Activated CD4-positive, alpha-beta T cell treated with anti-CD3 and anti-CD28 coated beads, Interleukin-2, amount 50 U/mL, for 16 hours (primary cell): ENCODE measurements at places on chromosomes 5 and 9.
A peak's percentile ranks its signal among the peaks of the same experiment; 100 is the strongest.

DNA sequence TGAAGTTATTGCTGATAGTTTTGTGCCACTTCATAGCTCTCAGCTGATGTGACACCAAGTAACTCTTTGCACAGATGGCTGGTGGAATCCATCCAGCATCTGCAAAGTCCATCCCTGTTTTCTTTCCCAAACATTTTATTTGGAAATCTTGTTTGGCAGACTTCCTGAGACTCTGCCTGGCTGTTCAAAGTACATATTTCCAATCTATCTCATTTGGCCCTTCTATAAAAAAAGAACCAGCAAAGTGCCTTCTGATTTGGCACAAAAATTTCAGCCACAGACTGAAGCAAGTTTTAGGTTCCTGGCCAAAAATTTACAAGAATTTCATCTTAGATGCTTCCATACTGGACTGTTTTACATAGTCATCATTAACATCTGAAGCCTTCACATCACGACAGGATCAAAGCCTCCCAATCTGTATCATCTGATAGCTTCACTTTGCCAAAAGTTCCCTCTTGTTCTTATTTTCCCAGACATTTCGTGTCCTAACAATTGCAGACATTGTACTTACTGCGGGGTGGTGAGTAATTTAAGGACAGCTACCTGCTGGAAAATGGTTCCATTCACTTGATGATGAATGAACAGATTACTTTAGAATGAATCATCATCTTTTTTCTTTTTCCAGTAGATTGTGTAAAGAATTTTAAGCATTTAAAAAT is 377.3 kb downstream of the KIAA0825 start:
- DNase-seq, result no peak

DNA sequence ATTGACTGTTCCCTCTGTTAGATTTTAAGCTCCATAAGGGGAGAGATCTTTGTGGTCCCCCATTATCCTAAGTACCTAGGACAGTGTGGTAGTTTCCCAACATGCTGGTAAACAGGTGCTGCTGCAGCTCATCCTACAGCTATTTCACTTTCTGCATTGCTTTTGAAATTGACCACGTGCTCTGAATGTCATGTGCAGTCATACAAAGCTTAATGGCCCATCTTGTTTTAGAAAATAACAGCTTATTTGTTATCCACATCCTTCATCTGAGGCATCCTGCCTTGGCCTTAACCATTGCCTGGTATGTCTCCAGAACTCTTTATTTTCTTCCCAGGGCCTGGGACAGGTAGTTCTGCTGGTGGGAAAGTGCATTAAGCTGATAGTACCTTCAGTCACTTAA is 14.7 kb downstream of the PIK3R1 start:
- DNase-seq, result no peak

DNA sequence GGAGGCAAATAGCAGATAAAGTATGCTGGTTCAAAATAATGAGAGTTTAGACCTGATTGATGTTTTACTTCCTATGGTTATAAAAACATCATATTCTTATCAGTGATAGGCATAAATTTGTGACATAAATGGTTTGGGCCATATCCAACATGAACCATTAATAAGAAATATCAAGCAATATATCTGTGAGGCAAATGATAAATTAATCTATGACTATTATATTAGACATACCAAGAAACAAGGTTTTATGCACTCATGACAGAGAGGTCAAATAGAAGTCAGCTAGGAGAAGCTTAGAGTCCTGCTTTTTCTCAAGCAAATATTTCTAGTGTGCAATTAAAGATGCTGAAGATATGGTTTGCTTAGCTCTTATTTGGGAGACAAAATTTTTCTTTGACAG is 10.4 kb downstream of the SMIM3 start:
- DNase-seq, result no peak

- DNase-seq, result no peak
These were observed 55.1 kb upstream of the XPA start for GRCh38 chr9:97752274-97752673.

GRCh38 chr5:66516550-66516949 is 79.6 kb upstream of the MAST4 start:
- DNase-seq, result no peak

DNA sequence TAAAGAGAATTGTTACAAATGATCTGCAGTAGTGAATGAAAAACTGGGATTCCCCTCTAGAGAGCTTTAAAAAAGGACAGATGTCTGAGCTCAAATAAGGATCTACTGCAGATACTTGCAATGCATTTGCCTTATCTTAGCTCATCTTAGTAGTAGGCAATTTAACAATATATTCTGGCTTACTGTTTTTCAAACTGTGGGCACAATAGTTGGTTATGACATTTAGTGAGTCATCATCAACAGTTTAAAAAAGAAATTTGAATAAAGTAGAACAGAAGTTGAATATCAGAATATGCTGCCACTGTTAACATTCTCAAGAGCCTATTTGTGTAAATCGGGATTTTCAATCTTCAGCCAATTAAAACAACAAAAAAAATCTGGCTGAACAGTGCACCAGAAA is 6.7 kb upstream of the CAST start:
- DNase-seq, result no peak

- no peak for DNase-seq
These were observed 10.0 kb upstream of the CCL28 start for GRCh38 chr5:43422143-43422542.

GRCh38 chr5:151474799-151475198 is 27.4 kb downstream of the SLC36A1 start:
- DNase-seq, result no peak

GRCh38 chr9:126953041-126953809 is 38.6 kb downstream of the RALGPS1 start:
- no peak for DNase-seq

DNA sequence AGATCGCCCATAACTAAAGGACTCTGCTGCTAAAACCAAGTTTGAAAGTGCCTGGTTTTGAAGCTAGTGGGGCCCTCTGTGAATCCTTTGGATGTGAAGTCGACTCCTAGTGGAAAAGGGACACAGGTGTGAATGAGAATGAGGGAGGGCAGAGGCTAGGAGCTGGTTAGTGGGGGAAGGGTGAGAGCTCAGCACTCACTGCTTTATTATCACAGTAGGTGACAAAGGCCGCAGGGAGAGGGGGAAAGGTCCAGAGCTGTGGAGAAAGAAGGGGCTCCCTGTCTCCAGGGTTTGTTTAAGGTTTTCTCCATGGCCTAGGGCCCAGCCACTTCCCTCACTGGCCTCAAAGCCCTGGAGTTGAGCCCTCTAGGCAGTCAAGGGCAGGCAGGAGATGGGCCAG is 3.5 kb downstream of the HDHD3 start:
- no peak for DNase-seq

GRCh38 chr5:168472329-168472728 is 13.9 kb upstream of the RARS1 start:
- DNase-seq, result no peak

DNA sequence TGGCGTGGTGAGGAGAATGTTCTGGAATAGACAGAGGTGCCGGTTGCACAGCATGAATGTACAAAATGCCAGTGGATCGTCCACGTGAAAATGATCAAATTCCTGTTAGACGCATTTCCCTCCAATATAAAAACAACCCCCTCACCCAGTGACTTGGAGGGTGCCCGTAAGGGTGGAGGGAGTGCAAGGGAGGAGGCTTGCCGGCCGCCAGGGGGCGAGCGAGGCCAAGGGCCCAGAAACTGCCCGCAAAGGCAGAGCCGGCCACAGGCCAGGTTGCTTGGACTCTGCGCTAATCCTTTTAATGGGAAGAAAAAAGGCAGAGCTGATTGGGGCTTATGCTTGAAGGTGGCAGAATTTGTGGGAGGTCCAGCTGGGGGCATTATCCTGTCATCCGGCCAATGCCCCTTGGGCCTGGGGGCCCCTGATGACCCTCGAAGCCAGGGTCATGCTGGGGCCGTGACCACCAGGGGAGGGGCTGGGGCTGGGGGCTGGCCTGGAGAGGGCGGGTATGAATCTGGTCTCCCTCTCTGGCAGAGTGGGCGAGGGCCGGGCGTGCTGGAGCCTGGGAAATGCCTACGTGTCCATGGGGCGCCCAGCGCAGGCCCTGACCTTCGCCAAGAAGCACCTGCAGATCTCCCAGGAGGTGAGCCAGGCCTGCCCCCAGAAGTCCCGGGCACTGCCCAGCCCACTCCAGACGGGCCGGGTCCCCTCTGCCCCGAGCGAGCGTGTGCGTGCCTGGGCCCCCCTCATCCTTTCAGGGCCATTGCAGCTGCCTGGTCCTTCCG is 12.0 kb downstream of the GPSM1 start:
- DNase-seq, result peak; percentile 41

DNA sequence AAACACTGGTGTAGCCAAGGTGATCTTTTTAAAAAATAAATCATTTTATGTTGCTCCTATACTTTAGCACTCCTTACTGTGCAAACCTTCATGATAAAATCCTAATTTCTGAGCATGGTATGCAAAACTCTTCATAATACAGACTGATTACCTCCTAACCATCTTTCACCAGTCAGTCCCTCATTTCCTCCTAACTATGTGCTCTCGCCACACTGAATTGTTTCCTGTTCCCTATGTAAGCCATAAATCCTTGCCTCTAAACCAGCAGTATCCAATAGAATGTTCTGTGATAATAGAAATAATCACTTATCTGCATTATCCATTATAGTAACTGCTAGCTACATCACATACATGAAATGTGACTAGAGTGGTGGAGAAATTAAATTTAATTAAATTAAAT is 10.7 kb downstream of the AP3B1 start:
- DNase-seq, result no peak

GRCh38 chr9:3479514-3480352 is 46.1 kb downstream of the RFX3 start:
- DNase-seq, result peak; percentile 30

- DNase-seq, result no peak
These were observed 58.9 kb upstream of the ANKH start for GRCh38 chr5:14930486-14930885.

DNA sequence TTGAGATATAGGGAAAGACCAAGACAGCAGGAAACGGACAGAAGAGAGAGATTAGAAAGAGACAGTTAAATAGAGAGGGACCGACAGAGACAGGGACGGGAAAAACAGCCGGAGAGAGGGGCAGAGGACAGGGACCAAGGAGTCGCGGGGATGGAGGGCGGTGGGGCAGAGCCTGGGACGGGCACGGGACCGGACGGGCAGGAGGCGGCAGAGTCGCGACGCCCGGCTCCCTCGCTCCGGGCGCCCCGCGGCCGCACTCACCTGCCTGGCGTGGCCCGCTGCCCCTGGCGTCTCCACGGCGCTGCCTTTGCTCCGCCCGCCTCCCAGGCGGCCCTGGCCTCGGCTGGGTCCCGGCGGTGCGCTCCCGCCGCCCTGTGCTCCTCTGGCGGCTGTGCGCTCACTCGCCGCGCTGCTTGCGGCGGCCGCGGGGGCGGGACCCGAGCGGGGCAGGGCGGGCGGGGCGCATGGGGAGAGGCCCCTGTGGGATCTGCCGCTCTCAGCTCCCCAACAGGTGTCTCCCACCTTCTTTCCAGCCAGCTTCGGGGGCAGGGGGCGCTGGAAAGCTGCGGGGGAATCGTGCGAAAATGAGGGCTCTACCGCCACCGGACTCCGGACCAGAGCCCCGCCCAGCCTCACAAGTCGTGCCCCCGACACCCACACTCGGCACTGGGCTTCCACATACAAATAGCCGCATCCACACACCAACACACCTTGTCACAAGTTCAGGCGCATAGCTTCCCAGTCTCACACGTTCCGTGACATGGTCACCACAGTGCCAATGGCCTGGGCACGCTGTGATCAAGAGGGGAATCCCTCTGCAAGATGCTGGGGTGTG is at the start of gene ARID3C:
ARID3C (minus strand) TSS at position 411 of the 835 bp plus-strand sequence. CDS start 1,052 bp downstream, outside the sequence.
- no peak for DNase-seq

GRCh38 chr9:134534661-134535080 is 106.9 kb upstream of the COL5A1 start:
- DNase-seq, result no peak

- DNase-seq, result no peak
These were observed 144.8 kb downstream of the NR3C1 start for GRCh38 chr5:143258559-143259253.

DNA sequence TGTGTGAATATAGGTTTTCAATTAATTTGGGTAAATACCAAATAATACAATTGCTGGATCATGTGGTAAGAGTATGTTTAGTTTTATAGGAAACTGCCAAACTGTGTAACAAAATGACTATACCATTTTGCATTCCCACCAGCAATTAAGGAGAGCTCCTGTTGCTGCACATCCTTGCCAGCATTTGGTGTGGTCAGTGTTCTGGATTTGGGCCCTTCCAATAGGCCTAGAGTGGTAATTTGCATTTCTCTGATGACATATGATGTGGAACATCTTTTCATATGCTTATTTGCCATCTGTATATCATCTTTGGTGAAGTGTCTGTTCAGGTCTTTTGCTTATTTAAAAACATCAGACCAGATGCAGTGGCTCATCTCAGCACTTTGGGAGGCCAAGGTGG is 11.6 kb upstream of the RFK start:
- DNase-seq, result no peak

GRCh38 chr9:109551651-109552050 is 53.5 kb upstream of the PTPN3 start:
- DNase-seq, result no peak

DNA sequence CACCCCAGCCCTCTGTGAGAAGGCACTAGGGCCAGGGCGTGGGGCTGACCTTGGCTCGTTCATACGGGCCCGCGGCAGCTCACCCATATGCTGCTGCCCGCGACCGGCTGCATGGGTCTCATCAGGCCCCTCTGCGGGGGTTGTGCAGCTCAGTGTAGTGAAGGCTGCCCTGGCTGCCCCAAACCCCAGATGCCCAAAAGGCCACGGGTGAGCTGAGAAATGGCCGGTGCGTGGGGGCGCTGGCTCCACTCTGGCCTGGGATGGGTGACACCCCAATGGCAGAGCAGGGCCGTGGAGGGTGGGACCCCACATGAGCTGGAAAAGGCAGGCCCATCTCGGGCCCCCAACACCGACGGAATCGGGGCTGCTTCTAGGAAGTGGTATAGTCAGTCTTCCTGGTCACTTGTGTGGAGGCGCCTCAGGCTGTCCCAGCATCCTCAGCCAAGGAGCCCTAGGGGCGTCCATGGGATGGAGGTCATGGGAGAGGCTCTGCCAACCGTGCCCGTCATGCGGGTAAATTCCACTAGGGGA is 19.4 kb upstream of the LRRC14B start:
- DNase-seq, result no peak

DNA sequence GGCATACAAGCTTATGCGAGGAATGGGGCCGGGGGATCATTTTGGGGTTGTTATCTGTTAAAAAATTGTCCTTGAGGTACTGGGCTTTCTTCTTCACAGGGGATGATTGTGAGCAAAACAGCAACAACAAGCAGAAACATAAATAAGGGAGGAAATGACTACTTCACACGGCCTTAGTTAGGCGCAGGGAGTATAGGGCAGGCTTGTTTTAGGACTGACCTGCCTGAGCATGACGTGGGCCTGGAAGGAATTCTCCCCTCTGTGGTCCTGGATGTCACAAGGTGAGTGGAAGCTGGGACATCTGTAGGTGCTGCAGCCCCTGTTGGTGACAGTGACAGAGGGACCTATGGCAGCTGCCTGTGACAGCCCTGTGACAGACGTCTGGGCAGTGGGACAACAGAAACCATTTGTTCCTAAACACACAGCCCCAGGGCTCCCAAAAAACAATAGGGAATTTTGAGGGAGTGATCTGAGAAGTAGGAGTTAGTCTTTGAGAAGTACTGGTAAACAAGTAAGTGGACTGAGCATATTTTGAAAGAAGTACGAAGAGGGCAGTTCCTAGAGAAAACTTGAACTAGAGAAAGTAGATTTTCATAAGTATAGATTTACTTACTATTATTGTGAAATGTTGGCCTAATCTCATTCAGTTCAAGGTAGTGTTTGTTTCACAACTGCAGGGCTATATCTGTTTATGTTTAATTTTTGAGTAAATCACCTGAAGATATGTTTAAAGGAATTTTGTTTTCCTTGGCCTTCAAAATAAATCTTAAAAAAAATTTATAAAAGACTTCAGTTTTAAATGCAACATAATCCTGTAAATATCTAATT is 113.1 kb downstream of the KDM4C start:
- no peak for DNase-seq

GRCh38 chr9:79584655-79584982 is 12.9 kb downstream of the TLE4 start:
- no peak for DNase-seq
